ENCODE measurements at places on chromosomes 7 and 10.
A peak's percentile ranks its signal among the peaks of the same experiment; 100 is the strongest.

DNA sequence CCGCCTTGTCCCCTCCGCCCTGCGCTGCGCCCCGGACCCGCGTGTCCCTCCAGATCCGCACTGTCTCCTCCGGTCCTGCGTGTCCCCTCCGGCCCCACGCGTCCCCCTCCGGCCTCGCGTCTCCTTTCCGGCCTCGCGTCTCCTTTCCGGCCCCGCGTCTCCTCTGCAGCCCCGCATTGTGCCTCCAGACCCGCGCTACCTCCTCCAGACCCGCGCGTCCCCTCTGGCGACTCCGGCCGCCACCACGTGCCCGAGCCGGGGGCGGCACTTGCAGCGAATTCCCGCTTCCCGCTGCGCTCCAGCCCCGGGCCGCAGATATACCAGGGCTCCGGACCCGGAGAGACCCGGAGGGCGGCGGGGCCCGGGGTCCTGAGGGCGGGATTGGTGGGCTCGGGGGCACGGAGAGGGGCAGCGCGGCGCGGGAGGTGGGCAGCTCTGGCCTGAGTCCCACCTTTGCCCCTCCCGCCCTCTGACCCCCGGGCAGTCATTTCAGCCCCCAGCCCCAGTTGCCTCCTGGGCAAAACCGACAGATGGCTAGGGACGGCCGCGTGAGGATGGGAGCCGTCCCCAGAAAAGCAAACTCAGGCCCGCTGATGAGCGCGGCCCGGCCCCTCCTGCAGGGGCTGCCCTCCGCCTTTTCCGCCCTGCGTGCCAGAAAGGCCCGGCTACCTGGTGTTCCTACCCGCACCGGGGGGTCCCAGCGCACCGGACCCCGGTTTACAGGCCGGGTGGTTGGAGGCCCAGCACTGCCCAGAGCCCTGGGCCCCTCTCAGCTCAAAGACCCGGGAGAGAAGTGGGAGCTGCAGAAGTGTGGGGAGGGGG lies 56.5 kb downstream of the RBM17 start:
- no peak for DNase-seq

DNA sequence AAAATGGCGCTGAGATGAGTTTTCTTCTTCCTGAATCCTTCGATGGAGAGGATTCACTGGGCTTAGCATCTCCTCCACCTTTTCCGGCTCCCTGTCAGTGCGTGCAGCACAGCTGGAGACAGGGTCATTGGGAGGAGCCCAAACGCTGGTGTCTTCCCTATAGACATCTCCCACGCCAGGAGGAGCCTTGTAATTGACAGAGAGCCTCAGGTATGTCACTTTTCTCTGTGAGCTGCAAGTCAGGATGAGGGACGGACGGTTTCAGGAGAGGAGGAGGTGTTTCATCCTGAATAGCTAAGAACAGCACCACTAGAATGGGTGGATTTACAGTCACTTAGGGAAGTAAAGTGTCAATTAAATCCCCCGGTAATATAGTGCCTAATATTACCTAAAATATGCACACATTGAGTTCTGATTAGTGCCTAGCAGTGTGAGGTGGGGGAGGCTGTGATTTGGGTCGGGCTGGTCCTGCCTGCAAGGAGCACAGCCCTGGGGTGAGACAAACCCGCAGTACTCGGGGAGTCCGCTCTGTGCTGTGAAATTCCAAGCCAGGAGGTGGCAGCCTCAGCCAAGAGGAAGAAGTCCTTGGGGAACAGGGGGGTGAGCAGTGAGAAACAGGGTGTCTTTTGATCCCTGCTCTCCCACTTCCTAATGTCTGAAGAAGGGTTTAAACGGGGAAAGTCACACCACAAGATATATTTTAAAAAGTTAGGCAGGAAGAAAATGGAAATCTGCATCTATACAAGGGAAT lies 28.2 kb downstream of the IL15RA start:
- DNase-seq = no peak

GRCh38 chr7:123230603-123231002 lies 30.8 kb upstream of the SLC13A1 start:
- DNase-seq = no peak

- peak; percentile 47 for DNase-seq
Observed at GRCh38 chr10:8056871-8057331, 2.4 kb downstream of the GATA3 start.

GRCh38 chr10:48983648-48984351 lies 44.2 kb upstream of the LRRC18 start:
- no peak for DNase-seq

- DNase-seq = no peak
Observed at GRCh38 chr10:113099431-113100183, 149.6 kb downstream of the TCF7L2 start.

- no peak for DNase-seq
Observed at GRCh38 chr10:76089556-76090180, 658.2 kb downstream of the LRMDA start.

GRCh38 chr10:28281726-28282315 lies 21.0 kb downstream of the MPP7 start:
- DNase-seq = no peak

DNA sequence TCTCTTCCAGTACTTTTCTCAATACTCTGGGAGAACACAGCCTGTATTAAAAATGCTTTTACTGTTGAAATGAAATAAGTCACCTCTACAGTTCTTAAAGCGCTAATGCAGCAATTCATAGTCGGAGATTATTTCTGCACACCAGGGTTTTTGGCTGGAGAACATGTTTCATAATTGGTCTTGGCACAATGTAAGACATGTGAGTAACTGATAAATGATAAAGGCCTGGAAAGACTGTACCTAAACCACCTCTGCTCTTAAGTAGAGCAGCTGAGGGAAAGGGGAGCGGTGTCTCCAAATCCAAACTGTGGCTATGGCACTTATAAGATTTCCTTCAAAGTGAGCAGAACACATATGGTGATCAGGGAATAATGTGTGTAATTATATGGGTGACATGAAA lies 390.3 kb upstream of the MBL2 start:
- no peak for DNase-seq

GRCh38 chr7:16554518-16555236 lies 28.1 kb downstream of the LRRC72 start:
- DNase-seq = no peak

DNA sequence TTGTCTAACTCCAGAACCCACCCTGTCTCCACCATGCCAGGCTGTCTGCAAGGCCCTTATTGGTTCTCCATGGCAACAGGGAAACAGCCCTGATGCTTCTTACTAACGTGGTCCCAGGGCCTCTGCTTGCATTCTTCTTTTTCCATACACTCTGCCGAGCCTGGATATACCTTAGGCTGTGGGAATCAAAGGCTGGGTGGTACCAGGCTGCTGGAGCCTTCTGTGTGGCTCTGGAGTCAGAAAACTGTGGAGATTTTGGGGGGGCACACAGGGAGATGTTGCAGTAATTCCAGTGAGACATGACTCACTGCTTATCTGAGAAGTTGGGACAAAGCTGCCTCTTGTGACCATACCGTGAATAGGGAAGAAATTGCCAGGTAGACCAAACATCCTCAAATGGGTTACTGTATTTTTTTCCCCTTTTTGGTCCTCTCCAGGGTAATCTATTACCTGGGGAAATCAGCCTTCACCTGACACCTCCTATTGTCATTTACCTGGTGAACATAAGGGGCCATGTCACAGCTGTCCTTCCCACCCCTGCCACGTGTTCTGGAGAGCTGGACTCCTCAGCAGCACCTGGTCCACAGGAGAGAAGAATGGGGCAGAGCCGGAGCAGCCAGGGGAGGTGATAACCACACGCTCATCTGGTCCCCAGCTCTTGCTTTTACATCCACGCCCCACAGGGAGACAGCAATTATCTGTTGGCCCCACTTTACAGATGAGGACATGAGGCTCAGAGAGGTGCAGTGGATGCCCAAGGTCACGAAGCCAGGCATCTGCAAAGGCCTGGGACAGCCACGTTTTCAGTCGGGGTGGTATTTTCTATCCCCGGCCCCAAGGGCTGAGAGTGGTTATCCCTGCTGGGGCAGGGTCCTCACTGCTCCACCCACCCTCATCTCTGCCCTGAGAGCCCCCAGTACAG lies 4.6 kb downstream of the CHST3 start:
- DNase-seq = no peak

GRCh38 chr7:74470504-74470903 lies 16.8 kb downstream of the GTF2IRD1 start:
- DNase-seq = no peak

DNA sequence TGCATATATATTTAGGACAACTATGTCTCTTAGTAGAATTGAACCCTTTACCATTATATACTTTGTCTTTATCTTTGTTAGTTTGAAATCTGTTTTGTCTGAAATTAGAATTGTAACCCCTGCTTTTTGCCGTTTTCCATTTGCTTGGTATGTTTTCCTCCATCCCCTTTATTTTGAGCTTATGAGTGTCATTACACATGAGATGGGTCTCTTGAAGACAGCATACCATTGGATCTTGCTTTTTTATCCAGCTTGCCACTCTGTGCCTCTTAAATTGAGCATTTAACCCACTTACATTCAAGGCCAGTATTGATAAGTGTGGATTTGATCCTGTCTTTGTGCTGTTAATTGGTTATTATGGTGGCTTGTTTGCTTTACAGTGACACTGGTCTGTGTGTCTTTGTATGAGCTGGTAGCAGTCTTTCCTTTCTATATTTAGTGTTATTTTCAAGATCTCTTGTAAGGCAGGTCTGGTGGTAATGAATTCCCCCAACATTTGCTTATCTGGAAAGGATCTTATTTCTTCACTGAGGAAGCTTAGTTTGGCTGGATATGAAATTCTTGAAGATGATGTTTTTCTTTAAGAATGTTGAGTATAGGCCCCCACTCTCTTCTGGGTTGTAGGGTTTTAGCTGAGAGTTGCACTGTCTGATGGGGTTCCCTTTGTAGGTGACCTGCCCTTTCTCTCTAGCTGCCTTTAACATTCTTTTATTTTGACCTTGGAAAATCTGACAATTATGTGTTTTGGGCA lies 149.5 kb downstream of the AHR start:
- DNase-seq = no peak

DNA sequence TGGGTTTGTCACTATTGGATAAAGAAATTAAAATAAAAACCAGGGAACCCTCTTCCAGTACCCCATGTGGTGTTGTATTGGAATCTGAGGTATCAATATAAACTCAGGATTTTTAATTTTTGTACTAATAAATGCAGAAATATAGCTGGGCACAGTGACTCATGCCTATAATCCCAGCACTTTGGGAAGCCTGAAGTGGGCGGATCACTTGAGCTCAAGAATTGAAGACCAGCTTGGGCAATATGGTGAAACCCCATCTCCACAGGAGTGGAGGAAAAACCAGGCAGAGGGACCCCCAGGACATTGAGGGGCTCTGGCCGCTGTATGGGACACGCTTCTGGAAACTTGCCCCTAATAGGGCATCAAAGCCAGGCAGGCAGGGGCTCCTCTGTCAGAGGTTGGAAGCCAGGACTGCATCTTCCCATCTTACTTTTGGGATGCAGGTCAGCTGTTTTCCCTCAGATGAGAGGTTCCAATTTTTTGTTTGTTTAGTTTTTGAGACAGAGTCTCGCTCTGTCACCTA lies 11.1 kb downstream of the ADIRF start:
- no peak for DNase-seq

- no peak for DNase-seq
Observed at GRCh38 chr7:94064541-94065191, 60.5 kb upstream of the BET1 start.

GRCh38 chr7:130943336-130943901 lies 209.4 kb upstream of the KLF14 start:
- DNase-seq = no peak

- DNase-seq = no peak
Observed at GRCh38 chr7:158524749-158525635, 62.6 kb downstream of the PTPRN2 start.

DNA sequence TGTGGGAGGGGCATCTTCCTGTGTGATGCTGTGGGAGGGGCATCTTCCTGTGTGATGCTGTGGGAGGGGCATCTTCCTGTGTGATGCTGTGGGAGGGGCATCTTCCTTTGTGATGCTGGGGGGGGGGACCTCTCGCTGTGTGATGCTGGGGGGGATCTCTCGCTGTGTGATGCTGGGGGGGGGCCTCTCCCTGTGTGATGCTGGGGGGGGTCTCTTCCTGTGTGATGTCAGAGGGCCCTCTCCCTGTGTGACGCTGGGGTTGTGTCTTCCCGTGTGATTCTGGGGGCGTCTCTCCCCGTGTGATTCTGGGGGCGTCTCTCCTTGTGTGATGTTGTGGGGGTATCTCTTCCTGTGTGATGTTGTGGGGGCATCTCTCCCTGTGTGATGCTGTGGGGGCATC lies 27.9 kb upstream of the DPYSL4 start:
- DNase-seq = peak; percentile 43

DNA sequence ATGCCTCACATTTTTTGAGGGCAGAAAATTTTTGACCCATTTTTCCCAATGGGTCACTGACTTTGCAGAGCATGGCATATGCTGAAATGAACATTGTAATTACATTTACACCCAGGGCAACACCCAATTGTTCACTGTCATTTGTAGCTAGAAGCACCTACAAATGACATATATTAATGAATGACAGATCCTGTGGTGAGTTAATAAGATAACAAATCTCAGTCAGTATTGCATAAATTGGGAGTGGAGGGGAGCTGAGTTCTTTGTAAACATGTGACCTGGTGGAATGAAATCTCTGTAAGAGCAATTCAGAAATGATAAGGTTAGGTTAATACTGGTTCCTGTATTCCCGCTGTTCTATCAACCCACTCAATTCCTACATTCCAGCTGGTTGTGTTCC lies 255.1 kb upstream of the LRRN3 start:
- no peak for DNase-seq

- no peak for DNase-seq
Observed at GRCh38 chr7:66558201-66558641, 70.5 kb upstream of the KCTD7 start.

- DNase-seq = no peak
Observed at GRCh38 chr10:71796749-71797405, 23.6 kb upstream of the VSIR start.

GRCh38 chr7:22660732-22661131 lies 66.3 kb upstream of the IL6 start:
- no peak for DNase-seq

DNA sequence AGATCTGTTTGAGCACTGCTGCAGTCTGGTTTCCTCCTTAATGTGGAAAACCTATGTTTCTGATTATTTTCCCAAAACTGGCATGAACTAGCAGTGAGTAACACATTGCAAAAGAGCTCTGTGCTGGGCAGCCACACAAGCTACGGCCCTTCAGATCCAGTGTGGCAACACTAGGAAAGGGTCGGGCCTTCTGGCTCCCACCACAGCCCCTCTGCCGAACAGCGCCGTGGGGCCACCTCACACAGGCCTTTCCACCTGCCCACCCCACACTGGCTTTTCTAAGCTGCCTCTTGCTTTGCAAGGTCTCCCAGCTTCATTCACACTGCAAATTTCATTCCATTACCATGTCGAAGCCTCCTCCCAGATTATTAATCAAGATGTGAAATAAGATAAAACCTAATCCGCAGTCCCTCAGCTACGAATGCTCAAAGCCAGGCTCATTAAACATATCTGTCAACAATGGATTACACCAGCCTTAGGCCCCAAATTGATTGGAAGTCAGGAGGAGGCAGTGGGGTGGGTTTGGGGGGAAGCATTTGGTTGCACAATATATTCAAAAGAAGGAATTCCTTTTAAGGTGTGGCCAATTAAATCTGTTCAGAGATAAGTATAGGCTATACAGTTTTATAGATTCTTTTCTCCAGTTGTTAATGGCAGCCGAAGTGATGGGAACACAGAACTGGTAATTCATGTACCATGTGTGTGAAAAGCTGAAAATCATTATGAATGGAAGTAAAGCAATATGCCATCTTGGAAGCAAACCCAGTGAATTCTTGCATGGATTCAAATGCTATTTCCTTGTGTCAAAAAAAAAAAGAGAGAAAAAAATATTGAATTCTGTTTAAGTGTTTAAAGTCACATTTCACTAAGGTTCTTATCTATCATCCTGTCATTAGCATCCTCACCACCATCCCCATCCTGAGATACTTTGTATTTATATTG lies 223.7 kb downstream of the MTERF1 start:
- DNase-seq = no peak

- DNase-seq = no peak
Observed at GRCh38 chr7:114527589-114527988, 113.0 kb downstream of the FOXP2 start.

Data from effector CD4-positive, alpha-beta T cell (primary cell).